ENCODE measurements at places on chromosomes 4 and X.

DNA sequence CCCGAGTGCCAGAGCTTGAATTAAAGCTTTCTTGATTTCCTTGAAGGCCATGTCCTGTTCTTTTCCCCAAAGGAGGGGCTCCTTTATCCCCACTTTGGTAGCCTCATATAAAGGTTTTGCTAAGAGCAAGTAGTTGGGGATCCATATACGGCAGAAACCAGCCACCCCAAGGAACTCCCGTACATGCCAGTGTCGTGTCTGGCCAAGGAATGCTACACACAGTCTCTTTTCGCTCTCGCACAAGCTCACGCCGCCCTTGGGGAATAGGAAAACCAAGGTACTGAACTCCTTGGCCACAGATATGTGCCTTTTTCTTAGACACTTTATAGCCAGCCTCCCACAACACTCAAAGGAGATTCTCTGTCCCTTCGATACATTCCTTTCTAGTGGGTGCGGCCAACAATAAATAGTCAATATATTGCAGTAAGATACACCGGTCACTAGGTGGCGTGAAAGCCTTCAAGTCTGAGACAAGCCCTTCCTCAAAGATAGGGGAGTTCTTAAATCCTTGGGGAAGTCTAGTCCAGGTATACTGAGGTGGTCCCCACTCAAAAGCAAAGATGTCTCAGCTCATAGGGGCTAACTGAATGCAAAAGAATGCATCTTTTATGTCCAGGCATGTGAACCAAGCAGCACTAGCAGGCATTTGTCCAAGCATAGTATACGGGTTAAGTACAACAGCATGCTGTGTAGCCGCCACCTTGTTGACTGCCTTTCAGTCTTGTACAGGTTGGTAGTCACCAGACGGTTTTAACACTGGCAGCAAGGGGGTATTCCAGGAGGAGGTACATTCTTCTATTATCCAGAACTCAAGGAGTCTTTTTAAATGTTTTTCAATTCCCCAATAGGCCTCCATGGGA, 57.8 kb upstream of the XAGE1B start:
- peak; percentile 37 for DNase-seq

GRCh38 chrX:154827194-154828015, 7.1 kb downstream of the SMIM9 start:
- DNase-seq = no peak

DNA sequence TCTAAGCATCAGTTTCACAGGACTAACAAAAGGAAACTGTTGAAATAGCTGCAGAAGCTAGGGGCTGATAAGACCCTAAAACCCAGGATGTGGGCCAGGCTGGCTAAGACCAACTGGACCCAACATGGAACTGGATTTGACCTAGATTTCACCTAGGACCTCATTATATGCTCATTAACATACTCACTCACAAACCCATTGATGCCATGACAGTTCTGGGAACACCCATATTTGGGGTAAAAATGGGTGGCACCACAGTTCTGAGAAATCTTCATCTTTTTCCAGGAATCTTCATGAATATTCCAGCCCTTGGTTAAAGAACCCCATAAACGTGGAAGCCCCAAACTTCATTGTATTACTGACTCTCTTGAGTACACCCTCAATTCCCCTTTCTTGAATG, 41.1 kb downstream of the HSD17B13 start:
- DNase-seq = no peak

- DNase-seq = no peak
These were observed 48.1 kb downstream of the SMC1A start for GRCh38 chrX:53374222-53374820.

- DNase-seq = no peak
These were observed 132.6 kb downstream of the TBL1X start for GRCh38 chrX:9597361-9598035.

DNA sequence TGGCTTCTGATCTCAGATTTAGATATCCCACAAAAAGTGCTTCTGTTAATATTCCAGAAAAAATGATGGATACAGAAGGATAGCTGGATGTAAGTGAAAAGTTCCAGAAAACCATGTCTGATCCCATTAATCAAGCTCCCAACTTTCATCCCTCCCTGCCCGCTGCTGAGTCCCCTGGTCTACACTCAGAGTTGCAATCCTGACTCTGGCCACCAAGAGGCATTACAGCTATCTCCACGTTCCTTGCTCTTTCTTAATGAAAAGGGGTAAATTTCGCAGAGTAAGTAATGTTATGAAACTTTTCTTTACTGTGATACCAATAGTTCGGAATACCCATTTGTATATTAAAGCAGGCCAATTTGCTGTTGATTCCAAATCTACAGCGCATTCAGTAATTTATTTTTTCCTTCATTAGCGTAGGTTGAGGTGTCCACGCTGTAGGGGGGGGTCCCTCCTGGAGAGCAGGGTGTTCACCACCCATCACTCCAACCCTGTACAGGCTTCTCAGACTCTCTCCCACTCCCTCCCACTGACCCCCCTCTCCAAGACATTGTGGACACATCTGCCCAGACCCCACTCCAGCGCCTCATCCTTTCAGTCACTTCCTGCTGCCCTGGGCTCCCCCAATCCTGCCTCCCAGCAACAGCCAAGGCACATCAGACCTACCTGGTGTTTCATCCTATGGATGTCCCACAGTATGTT, 55.1 kb downstream of the RAB40A start:
- peak; percentile 5 for DNase-seq

GRCh38 chrX:12118134-12118533, 20.1 kb upstream of the FRMPD4 start:
- DNase-seq = no peak

GRCh38 chrX:131747173-131747572, 203.3 kb downstream of the OR13H1 start:
- DNase-seq = no peak

DNA sequence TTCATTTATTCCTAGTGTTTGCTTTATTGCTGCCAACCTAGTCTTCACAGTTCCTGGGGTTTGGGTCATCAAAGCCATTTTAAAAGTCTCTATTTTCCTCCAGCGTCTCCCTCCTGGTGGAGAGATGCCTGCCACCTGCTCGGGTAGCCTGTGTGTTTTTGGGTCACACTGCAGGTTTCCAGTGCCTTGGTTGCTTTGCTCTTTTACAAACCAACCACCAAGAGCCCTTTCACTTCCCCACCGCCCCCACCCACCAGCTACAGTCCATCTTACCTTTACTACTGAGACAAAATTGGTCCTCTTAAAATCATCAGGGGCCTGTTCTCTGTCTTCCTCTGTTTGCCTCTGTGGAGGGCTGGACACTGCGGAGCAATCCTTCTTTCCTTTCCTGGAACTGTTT, 280.5 kb upstream of the GATB start:
- no peak for DNase-seq

GRCh38 chr4:7897811-7898210, 41.9 kb downstream of the AFAP1 start:
- DNase-seq = no peak

GRCh38 chr4:113276464-113277170, 227.2 kb downstream of the ANK2 start:
- no peak for DNase-seq

GRCh38 chr4:28772066-28772465, 1911.4 kb downstream of the STIM2 start:
- no peak for DNase-seq

GRCh38 chrX:113743069-113743468, 840.8 kb upstream of the HTR2C start:
- no peak for DNase-seq

Measured in CD4-positive, alpha-beta T cell treated with Interleukin-1 beta for 1 hour (primary cell).